Esophagus muscularis mucosa (tissue), 4 donors: ENCODE measurements at places on chromosomes 2 and 18.

DNA sequence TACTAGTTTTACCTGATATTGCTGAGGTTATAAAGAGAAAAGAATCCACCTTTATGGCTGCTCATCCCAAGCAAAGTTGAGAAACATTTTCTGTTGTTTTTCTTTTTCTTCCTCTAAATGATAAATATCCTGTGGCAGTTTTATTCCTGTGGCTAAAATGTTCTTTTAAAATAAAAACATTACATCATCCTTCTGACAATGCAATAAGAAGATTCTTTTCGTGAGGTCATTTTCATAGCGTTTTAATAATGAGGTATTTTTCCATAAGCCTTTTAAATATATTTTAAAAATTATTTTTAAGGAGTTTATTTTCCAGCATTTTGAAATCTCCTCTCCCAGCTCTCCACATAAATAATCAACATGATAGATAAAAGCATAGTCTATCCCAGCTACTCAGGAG is 52.8 kb upstream of the EPB41L3 start:
- no peak overlapping the region for H3K4me3 ChIP-seq
- H3K36me3 ChIP-seq = no peaks in the 10 kb centered on the region
- H3K27ac ChIP-seq = no peak overlapping the region

- no peaks in the 10 kb centered on the region for H3K36me3 ChIP-seq
- peak overlapping the region; percentile 65 for H3K4me3 ChIP-seq
- no peaks in the 10 kb centered on the region for H3K4me1 ChIP-seq
- DNase-seq = no peak
- no peaks in the 10 kb centered on the region for H3K27me3 ChIP-seq
- peak overlapping the region; percentile 82 for H3K27ac ChIP-seq
These were observed 613 bp downstream of the COL5A2 start for GRCh38 chr2:189178726-189179569.

DNA sequence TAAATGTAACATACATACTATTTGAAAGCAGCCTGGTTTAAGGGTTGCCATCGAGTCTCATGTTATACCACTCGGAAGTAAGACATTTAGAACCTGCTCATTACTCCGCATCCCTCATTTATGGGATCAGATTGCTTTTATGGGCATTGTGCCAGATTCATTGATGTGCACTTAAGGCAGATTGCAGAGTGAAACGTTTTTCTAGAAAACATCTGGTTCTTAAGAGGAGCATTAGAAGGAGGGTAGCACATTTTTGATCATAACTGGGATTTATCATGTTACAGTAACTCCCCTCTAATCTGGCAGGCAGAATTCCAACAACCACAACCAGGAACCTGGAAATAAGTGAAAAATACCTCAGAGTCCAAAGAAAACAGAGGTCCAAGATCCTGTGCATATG is 74.2 kb upstream of the GALNT3 start:
- peaks cover 11% of the 10 kb centered on the region for H3K36me3 ChIP-seq
- no peaks in the 10 kb centered on the region for H3K27me3 ChIP-seq
- no peak overlapping the region for H3K4me3 ChIP-seq
- no peak overlapping the region for H3K27ac ChIP-seq
- DNase-seq = no peak

DNA sequence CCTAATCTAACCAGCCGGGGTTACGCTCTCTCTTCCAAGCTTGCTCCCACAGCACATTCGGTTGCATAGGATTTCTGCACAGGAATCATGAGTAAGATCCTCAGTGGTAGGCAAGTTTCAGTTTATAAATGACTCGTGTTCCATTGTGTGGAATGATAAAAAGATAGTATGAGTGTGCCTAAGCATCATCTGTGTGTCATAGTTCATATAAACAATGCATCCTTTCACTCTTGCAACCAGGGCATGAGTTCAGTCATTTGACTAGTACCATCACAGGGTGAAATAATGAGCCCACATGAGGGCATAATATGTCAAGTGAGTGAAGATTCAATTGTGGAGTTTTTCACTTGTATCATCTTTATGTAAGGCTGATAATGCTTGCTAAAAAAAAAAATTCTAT is 417.1 kb upstream of the CDH2 start:
- no peak for DNase-seq
- H3K27ac ChIP-seq = no peak overlapping the region
- H3K4me3 ChIP-seq = no peak overlapping the region
- no peaks in the 10 kb centered on the region for H3K4me1 ChIP-seq
- H3K36me3 ChIP-seq = no peaks in the 10 kb centered on the region

DNA sequence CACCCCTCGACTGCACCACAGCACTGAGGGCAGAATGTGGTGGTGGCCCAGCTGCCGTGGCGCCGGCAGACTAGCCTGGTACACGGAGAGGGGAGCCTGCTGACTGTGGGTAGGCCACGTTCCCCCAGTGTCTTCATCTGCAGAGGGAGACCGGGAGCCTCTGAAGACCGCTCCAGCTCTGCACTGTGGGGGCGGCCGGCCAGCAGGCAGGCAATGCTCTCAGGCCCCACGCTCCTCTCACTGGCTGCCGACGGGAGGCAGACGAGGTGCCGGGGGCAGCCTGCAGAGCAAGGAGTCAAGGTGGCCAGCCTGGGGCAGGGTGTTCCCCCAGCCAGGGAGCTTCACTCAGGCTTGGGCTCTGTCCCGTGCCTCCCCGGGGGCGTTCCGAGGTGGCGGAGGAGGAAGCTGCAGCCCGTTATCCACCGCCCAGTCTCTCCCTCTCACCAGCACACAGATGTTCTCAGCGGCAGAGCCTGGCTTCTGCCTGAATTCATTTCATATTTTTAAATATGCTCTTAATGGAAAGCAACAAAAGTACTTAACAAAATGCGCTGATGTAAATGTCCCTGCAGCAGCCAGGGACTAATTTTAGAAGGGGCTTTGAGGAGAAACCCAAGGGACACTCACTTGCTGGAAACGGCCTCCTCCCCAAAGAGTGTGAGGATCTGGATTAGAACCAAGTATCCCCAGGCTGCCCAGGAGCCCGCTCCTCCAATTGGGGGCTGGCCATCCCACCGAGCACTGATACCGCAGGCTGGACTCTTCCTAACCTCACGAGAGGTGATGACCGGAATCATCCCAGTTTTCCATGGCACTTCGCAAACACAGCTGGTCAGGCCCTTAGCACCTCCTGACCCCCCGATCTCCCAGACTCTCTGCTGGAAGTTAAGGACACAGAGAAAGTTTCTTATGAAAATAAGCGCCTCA is 87.8 kb downstream of the HDAC4 start:
- peak overlapping the region; percentile 82 for H3K27ac ChIP-seq
- H3K4me1 ChIP-seq = peaks cover 87% of the 10 kb centered on the region
- no peaks in the 10 kb centered on the region for H3K27me3 ChIP-seq
- H3K36me3 ChIP-seq = no peaks in the 10 kb centered on the region

DNA sequence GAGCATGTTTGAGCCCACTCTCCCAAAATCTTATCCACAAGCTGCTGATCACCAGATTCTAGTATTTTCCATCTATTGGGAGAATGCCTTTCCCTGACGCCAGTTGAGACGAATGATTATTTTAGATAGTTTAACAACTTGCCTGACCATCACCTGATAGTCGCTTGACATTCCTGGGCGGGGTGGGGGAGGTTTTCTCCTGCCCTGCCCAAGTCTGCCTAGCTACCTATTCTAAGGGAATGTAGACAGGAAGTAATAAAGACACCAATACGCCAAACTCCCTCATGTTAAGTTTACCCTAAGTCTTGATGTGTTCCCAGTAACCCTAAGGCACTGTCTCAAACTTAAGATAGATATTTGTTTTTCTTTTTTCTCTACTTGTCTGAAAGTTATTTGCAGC is 4.6 kb upstream of the ACAA2 start:
- H3K27me3 ChIP-seq = no peaks in the 10 kb centered on the region
- no peaks in the 10 kb centered on the region for H3K4me1 ChIP-seq
- no peaks in the 10 kb centered on the region for H3K36me3 ChIP-seq
- H3K27ac ChIP-seq = no peak overlapping the region

- H3K36me3 ChIP-seq = no peaks in the 10 kb centered on the region
- peaks cover 58% of the 10 kb centered on the region for H3K4me1 ChIP-seq
- no peaks in the 10 kb centered on the region for H3K27me3 ChIP-seq
These were observed 116.2 kb downstream of the GAREM1 start for GRCh38 chr18:32354518-32354917.

GRCh38 chr2:86235196-86235980 is 36.1 kb downstream of the MRPL35 start:
- no peaks in the 10 kb centered on the region for H3K27me3 ChIP-seq
- peak overlapping the region; percentile 77 for H3K27ac ChIP-seq

GRCh38 chr2:102006886-102007278 is 15.1 kb downstream of the IL1R2 start:
- peaks cover 5% of the 10 kb centered on the region for H3K4me1 ChIP-seq
- H3K27ac ChIP-seq = no peak overlapping the region
- H3K27me3 ChIP-seq = no peaks in the 10 kb centered on the region
- no peak for DNase-seq
- H3K36me3 ChIP-seq = no peaks in the 10 kb centered on the region
- H3K4me3 ChIP-seq = no peak overlapping the region

GRCh38 chr2:10165861-10166675 is 43.5 kb downstream of the RRM2 start:
- no peak for DNase-seq
- no peak overlapping the region for H3K4me3 ChIP-seq
- H3K36me3 ChIP-seq = no peaks in the 10 kb centered on the region
- no peaks in the 10 kb centered on the region for H3K4me1 ChIP-seq
- no peak overlapping the region for H3K27ac ChIP-seq
- no peaks in the 10 kb centered on the region for H3K27me3 ChIP-seq

- H3K27me3 ChIP-seq = no peaks in the 10 kb centered on the region
- no peak for DNase-seq
- H3K27ac ChIP-seq = no peak overlapping the region
These were observed 408.9 kb downstream of the MEIS1 start for GRCh38 chr2:66843847-66844246.

GRCh38 chr2:102063487-102063911 is 71.7 kb downstream of the IL1R2 start:
- H3K27ac ChIP-seq = peak overlapping the region; percentile 89
- no peaks in the 10 kb centered on the region for H3K27me3 ChIP-seq
- DNase-seq = peak; percentile 95
- H3K36me3 ChIP-seq = no peaks in the 10 kb centered on the region
- H3K4me3 ChIP-seq = no peak overlapping the region
